ENCODE measurements at places on chromosomes 5 and 9. TPM values are rescaled to one million over a fixed set of nuclear protein-coding genes. Genes with fewer than 3 reads are reported as not detected.

The TMEFF1 gene
- polyA plus RNA-seq: not detected

The SH3GL2 gene
- not detected for polyA plus RNA-seq

The PCDHGA8 gene
- polyA plus RNA-seq: 0.15 TPM

The SLC34A3 gene
- 30.3 TPM for polyA plus RNA-seq

The GFI1B gene
- polyA plus RNA-seq: 8.5 TPM

The KCNN2 gene
- not detected for polyA plus RNA-seq

DNA sequence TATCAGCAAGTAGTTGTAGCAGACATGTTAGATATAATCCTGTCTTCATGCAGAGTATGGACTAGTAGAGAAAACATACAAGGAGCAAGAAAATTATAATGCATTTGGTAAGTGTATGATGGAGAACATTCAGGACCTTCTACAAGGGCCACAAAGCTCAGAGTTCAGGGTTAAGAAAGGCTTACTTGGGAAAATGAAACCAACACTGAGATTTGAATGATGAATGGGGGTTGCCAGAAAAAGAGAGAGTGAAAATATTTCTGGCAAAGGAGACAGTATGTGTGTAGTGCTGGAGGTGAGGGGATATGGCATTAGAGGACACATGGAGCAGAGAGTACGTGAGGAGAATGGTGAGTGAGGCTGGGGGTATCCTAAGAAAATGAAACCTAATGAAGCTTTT is 169.8 kb upstream of the STK32A start:
- no peak overlapping the region for H3K4me3 ChIP-seq
- H3K4me1 ChIP-seq: no peaks in the 10 kb centered on the region
- H3K36me3 ChIP-seq: no peaks in the 10 kb centered on the region
- peak; percentile 6 for DNase-seq
- no peaks in the 10 kb centered on the region for H3K27me3 ChIP-seq

GRCh38 chr9:8486095-8486494 is 686.5 kb upstream of the DMAC1 start:
- H3K27ac ChIP-seq: no peak overlapping the region
- H3K4me3 ChIP-seq: no peak overlapping the region
- DNase-seq: peak; percentile 5
- H3K4me1 ChIP-seq: no peaks in the 10 kb centered on the region
- H3K36me3 ChIP-seq: no peaks in the 10 kb centered on the region

- H3K27me3 ChIP-seq: no peaks in the 10 kb centered on the region
- peak overlapping the region; percentile 18 for H3K27ac ChIP-seq
- no peak overlapping the region for H3K4me3 ChIP-seq
- DNase-seq: peak; percentile 70
These were observed 2.5 kb downstream of the MGAT1 start for GRCh38 chr5:180799902-180800801.

DNA sequence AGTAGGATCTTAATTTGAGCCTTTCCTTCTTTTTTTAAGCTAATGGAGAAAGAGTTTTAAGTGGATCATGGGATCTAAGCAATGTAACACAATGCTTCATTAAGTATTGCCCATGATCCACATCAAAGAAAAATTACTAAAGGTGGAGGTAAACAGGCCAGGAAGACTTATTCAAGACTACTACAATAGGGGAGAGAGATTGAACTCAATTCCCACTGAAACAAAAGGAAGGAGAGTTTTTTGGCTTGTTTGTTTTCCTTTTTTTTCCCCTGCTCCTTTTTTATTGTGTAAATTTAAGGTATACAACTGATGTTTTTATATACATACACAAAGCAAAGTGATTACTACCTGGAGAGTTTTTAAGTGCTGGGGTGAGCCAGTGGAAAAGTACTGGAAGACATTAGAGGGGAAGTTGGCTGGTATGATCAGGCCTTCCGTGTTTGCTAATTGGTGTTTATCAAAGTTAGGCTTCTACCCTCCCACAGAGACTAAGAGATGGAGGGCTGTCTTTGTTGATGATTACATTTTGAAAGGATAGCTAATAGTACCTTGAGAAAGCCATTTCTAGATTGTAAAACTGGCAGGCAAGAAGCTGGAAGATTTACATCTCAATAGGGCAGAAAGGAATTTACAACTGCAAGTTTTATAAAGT is 262.7 kb downstream of the CHSY3 start:
- H3K4me3 ChIP-seq: no peak overlapping the region
- no peak for DNase-seq

DNA sequence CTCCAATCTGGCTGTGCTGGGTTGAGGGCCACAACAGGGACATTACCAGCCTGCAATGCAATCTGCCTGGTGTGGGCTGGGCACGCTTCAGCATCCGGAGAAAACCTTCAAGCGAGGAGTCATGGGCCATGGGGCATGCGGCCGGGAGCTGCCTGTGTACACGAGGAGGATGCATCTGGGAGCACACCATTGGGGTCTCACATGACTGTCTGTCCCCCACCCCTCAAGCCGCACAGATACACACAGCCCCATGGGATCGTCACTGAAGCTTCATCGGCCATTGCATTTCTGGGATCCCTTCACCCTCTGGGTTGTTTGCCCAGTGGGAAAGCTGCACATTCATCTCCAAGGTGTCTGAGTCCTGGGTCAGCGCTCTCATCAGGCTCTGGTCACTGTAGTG is 9.9 kb downstream of the LCN1 start:
- H3K27ac ChIP-seq: no peak overlapping the region
- H3K36me3 ChIP-seq: no peaks in the 10 kb centered on the region
- H3K27me3 ChIP-seq: peaks cover 4% of the 10 kb centered on the region
- no peak for DNase-seq

- H3K36me3 ChIP-seq: peaks cover 9% of the 10 kb centered on the region
- H3K27me3 ChIP-seq: peaks cover 4% of the 10 kb centered on the region
- H3K4me3 ChIP-seq: no peak overlapping the region
- no peak overlapping the region for H3K27ac ChIP-seq
These were observed 4.2 kb downstream of the ADAM19 start for GRCh38 chr5:157571357-157571827.

- H3K27me3 ChIP-seq: no peaks in the 10 kb centered on the region
- no peak for DNase-seq
- no peak overlapping the region for H3K27ac ChIP-seq
- no peak overlapping the region for H3K4me3 ChIP-seq
- H3K36me3 ChIP-seq: no peaks in the 10 kb centered on the region
These were observed 826.1 kb downstream of the PRELID2 start for GRCh38 chr5:145008876-145009530.

- H3K36me3 ChIP-seq: no peaks in the 10 kb centered on the region
- no peak overlapping the region for H3K27ac ChIP-seq
- no peak overlapping the region for H3K4me3 ChIP-seq
- no peaks in the 10 kb centered on the region for H3K27me3 ChIP-seq
- DNase-seq: no peak
These were observed 55.4 kb downstream of the ADAMTS2 start for GRCh38 chr5:179289756-179290385.

- H3K4me1 ChIP-seq: no peaks in the 10 kb centered on the region
- no peak overlapping the region for H3K4me3 ChIP-seq
- DNase-seq: no peak
- no peaks in the 10 kb centered on the region for H3K27me3 ChIP-seq
- H3K27ac ChIP-seq: no peak overlapping the region
These were observed 73.6 kb upstream of the PPP2R2B start for GRCh38 chr5:146952168-146952567.

DNA sequence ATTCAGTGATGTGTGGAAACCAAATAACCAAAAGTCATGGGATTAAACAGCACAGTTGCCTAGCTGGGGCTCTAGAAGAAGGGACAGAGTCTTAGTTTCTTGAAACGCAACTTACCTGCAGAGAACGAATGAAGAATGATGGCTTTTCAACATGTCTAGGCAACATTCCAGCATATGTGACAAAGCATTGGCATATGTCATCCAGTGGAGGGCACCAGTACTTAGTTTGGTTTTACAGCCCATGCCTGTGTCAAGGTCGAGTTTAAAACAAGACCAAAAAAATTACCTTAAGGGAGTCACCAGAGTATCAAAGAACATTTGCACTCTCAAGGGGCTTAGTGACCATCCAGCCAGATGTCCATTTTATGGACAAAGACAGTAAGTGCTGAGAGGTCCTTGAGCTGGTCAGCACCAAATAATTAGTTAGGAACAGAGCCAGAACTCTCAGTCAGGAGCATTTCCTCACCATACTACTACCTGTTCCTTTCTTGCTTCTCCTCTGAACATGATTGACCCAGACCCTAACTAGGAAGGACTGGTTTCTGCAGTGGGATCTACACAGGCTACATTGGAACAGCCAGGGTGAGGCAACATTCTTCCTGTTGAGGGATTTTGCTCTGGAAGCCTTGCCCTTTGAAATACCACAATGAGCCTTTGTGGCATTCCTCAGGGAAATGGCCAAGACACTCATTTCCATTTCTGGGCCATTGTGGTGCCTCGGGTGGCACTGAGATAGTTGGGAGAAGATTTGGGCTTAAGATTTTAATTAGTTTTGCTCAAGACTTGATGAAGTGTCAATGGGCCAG is 75.4 kb upstream of the ANKH start:
- no peak overlapping the region for H3K4me3 ChIP-seq
- no peak overlapping the region for H3K27ac ChIP-seq
- peak; percentile 56 for DNase-seq

DNA sequence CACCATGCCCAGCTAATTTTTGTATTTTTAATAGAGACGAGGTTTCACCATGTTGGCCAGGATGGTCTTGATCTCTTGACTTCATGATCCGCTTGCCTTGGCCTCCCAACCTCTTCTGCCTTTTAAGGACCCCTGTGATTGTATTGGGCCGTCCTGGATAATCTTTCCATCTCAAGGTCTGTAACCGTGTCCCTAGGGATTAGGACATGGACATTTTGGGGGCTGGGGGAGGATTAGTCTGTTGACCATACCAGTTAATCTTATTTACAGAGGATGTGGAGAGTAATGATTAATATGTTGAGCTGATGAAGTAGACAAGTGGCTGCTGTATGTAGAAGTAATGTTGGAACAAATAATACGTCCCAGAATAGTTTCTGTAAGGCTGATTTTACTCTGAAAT is 23.1 kb downstream of the LNPEP start:
- no peak overlapping the region for H3K4me3 ChIP-seq
- no peaks in the 10 kb centered on the region for H3K4me1 ChIP-seq
- no peaks in the 10 kb centered on the region for H3K36me3 ChIP-seq
- no peak for DNase-seq
- no peak overlapping the region for H3K27ac ChIP-seq

- no peaks in the 10 kb centered on the region for H3K4me1 ChIP-seq
- H3K4me3 ChIP-seq: no peak overlapping the region
- H3K27me3 ChIP-seq: no peaks in the 10 kb centered on the region
- no peak for DNase-seq
These were observed 549.9 kb upstream of the CYLC2 start for GRCh38 chr9:102445181-102445747.

DNA sequence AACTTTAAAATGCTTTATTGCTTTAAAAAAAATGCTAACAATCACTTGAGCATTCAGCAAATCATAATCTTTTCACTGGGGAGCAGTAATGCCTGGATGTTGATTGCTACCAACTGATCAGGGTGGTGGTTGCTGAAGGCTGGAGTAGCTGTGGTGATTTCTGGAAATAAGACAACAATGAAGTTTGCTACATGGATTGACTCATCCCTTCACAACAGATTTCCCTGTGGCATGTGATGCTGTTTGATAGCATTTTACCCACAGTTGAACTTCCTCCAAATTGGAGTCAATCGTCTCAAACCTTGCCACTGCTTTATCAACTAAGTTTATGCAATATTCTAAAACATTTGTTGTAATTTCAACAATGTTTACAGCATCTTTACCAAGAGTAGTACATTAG is 83.3 kb downstream of the MLLT3 start:
- no peaks in the 10 kb centered on the region for H3K4me1 ChIP-seq
- no peak overlapping the region for H3K4me3 ChIP-seq
- no peak overlapping the region for H3K27ac ChIP-seq
- DNase-seq: no peak

DNA sequence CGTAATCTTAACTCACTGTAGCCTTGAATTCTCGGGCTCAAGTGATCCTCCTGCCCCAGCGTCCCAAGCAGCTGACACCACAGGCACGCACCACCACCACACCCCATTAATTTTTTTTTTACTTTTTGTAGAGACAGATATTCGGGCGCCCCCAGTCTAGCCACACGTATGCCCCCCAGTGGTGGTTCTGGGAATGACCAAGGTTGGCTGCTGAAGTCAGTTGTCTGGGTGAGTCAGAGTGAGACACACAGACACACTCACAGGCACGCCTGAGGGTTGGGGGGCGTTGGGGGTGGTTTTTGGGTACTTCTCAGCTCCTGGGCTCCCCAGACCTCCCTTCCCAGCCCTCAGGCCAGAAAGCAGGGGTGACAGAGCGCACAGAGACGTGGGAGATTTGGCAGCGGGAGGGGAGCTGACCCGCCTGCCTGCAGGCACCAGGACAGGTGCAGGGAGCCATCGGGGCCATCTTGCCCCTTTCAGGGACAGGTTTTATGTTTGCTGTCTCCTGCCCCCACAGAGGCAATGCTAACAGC is 4.2 kb upstream of the ENTPD8 start:
- H3K36me3 ChIP-seq: peaks cover 26% of the 10 kb centered on the region
- H3K4me1 ChIP-seq: no peaks in the 10 kb centered on the region
- H3K27ac ChIP-seq: no peak overlapping the region
- H3K27me3 ChIP-seq: peaks cover 5% of the 10 kb centered on the region

- H3K4me1 ChIP-seq: no peaks in the 10 kb centered on the region
- H3K27ac ChIP-seq: no peak overlapping the region
- no peak for DNase-seq
- H3K27me3 ChIP-seq: no peaks in the 10 kb centered on the region
These were observed 16.4 kb upstream of the FCN2 start for GRCh38 chr9:134863941-134864820.

Data from small intestine (tissue), 16 donors.